ENCODE measurements at places on chromosomes 6 and 20. TPM values are rescaled to one million over a fixed set of nuclear protein-coding genes. Genes with fewer than 3 reads are reported as not detected.

Gene COL20A1
- not detected for total RNA-seq

Gene NHSL1
- total RNA-seq = 5.7 TPM

Gene DEFB129
- total RNA-seq = not detected

GRCh38 chr20:39829256-39829655, 859.8 kb downstream of the MAFB start:
- no peak for ATAC-seq

- ATAC-seq = peak; percentile 99
Observed at GRCh38 chr6:90478789-90479602, 107.9 kb downstream of the MAP3K7 start.

DNA sequence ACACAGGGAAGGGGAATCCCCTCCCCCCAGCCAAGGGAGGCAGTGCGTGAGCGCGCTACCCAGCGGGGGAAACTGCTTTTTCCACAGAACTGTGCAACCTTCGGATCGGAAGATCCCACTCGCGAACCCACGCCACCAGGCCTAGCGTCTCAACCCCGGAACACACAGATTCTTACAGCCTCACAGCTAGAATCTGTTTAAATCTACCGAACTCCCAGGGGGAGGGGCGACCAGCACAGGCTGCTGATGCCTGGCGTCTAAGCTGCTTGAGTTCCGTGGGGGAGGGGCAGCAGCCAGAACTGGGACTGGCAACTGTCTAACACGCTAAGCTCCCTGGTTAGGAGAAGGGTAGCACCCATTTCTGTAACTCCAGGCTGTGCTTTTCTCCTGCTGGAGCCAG, 217.3 kb upstream of the TENT5A start:
- no peak for ATAC-seq

GRCh38 chr20:59008715-59009336, 1.8 kb upstream of the CTSZ start:
- ATAC-seq = no peak

- no peak for ATAC-seq
Observed at GRCh38 chr6:163083141-163083540, 331.4 kb upstream of the QKI start.

DNA sequence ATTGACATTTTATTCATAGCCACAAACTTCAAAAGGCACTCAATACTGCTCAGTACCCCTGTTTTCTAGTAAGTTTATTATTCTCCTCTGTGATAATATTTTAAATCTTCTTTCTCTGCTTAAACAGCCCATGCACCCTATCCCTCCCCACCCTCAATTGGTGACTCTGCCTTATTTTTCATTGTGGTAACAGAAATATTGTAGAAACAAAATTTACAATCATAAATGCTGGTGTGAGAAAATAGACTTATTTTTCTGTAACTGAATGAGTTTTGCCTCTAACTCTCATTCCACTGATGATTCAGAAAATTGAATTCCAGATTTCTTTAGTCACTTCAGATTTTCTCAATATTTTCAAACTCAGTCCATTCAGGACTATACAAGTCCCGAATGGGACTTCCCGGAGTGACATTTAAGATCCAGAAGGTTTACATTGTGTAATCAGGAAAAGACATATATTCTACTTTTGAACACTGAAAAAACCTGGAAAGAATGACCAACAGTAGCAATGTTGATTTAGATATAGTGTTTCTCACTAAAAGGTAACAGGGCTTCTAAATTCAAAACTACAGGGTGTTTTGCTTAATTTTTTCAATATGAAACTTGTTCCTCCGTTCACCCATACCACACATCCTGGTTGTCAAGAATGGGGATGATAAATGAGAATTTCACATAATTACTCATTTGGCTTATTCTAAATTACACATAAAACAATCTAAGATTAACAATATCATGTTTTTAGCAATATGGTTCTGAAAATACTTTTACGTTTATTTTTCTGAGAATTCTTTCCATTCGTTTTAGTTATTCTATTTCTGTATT, 34.8 kb upstream of the UST start:
- ATAC-seq = no peak

- no peak for ATAC-seq
Observed at GRCh38 chr20:2814076-2814475, 711 bp upstream of the C20orf141 start.

GRCh38 chr6:1838604-1839213, 229.0 kb downstream of the FOXC1 start:
- ATAC-seq = no peak

DNA sequence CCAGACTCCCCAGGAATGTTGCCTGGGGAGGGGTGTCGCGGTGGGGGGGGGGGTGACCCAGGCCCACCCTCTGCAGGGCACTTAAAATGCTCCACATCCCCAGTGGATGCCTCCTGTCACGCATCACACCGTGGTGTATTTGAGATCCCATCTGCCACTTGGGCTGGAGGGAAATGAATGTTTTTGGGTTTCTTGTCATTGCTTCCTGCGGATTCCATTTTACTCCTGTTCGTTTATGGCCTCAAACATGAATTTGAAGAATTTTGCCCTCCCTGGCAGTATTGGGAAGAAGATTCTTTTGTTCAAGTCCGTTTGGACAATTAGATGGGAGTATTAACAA, 544 bp upstream of the KHDC1 start:
- ATAC-seq = peak; percentile 12

DNA sequence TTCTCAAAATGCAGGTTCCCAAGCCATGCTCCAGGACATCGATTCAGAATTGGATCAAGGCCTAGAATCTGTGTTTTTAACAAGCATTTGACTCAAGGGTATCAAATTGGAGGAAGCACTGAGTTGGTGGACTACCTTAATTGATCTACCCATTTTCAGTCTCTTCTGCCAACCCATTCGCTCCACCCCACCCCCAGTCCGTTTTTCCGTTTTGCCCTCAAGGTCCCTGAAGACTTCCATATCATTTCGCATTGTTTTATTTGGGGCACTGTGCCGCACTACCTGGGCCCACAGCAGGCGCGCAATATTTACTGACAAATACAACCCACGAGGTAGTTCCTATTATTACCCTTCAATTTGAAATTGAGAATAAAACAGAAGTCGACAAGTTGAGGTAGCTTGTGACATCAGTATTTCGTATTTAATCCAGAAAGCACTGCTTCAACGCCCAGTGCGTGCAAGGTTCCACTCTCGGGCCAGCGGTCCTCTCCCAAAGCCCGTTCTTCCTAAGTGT, 557 bp upstream of the DHX35 start:
- no peak for ATAC-seq

Measured in gastroesophageal sphincter (tissue), 4 donors.